Stimulated activated CD8-positive, alpha-beta memory T cell treated with anti-CD3 and anti-CD28 coated beads, Interleukin-4, amount 100 ng/mL, for 48 hours (primary cell): ENCODE measurements at places on chromosomes 2 and 18.

GRCh38 chr2:101037161-101037755 lies 35.2 kb downstream of the RPL31 start:
- no peak for DNase-seq

- DNase-seq = no peak
These were observed 80.6 kb downstream of the ARHGAP15 start for GRCh38 chr2:143209570-143210445.

DNA sequence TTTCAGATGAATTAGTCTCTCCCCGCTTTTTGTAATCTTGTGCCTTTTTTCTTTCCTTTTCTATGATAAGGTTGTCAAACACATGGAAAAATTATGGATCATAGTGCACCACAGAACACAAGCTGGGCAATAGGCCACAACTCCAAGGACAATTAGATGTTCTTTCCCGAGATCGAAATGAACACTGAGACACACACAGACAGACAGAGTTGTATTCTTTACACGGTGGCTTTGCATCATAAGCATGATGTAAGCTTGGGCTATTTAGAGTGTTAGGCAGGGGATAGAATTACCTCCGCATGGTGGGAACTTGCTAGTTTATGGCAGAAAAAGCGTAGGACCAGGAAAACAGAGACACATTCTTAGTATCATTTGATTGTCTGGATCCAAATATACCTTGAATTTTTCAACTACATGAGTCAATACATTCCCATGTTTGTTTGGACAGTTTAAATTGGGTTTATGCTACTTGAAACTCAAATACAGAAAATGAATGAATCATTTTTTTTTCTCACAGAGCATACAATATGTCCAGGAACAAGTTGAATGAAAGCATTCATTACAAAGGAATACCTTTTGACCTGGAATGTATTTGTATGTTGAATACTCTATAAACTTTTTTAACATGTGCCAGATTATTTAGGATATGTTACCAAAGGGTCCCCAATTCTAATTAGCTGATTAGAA lies 1611.5 kb upstream of the TMEFF2 start:
- no peak for DNase-seq

GRCh38 chr2:36193680-36194079 lies 161.9 kb upstream of the CRIM1 start:
- DNase-seq = no peak

- DNase-seq = no peak
These were observed 79.5 kb downstream of the INPP4A start for GRCh38 chr2:98524168-98524567.

GRCh38 chr2:75311993-75312392 lies 112.7 kb upstream of the TACR1 start:
- DNase-seq = no peak

GRCh38 chr2:68318914-68319397 lies 793 bp downstream of the CNRIP1 start:
- DNase-seq = no peak

DNA sequence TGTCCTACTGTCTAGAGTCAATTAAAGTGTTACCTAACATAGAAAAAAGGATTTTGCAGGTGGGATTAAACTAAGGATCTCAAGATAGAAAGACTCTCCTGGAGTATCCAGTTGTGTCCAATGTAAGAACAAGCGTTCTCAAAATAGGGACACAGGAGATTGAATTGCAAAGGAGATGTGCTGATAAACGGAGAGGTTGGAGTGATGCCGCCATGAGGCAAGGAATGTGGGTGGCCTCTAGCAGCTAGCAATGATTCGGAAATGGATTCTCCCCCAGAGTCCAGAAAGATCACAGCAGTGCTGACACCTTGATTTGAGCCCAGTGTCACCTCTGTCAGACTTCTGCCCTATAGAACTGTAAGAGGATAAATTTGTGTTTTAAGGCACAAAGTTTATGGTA lies 24.1 kb upstream of the IL1RN start:
- no peak for DNase-seq

- DNase-seq = no peak
These were observed 51.3 kb downstream of the DDX1 start for GRCh38 chr2:15642815-15643500.

DNA sequence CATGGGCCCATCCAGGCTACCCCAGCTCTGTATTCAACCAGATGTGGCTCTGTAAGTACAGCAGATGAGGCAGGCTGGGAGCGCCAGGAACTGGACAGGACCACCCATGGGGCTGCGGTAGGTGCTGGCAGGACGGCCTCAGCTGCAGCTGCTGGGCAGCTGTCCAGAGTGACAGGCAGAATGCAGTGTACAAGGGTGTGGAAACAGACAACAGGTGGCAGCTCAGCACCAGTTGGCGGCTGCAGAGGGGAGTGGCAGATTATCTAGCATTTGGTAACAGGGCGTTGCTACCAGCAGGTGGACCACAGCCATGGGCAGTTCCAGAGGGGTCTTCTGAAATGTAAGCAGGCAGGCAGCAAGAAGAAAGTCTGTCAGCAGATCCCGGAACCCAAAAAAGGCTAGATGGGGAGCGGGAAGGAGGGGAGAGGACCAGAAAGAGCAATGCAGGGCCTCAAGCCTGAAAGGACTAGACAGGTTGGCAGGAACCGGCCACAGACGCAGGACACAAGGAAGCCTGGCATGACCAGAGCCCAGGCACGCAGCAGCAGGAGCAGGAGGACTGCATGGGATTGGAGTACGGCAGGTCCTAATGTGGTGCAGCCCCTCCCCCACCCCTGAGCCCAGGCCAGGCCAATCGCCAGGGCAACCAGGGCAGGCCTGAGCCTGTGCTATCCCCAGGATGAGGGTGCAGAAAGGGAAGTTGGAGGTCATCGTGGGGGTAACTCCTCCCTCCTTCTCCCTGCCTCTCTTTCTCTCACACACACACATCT lies 24.7 kb downstream of the PKDCC start:
- DNase-seq = no peak

DNA sequence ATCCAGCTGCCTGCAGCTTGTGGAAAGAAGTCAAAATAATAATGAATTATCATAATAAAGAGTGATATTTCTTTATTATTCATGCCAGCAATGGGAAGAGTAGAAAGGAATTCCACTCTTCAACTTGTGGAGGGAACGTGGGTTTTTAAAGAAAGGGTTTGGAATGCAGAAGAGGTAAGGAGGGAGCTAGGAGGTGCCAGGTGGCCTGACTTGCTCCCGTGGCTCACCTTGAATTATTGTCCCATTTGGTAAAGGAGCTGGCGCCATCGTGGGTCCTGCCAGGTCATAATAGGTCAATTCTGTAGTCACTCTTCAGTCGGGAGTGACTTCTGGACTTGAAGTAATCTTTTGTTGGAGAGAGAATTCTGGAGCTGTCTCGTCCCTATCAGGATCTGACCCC lies 95.2 kb upstream of the BARD1 start:
- no peak for DNase-seq

GRCh38 chr18:74040459-74041332 lies 106.9 kb downstream of the FBXO15 start:
- peak; percentile 85 for DNase-seq

DNA sequence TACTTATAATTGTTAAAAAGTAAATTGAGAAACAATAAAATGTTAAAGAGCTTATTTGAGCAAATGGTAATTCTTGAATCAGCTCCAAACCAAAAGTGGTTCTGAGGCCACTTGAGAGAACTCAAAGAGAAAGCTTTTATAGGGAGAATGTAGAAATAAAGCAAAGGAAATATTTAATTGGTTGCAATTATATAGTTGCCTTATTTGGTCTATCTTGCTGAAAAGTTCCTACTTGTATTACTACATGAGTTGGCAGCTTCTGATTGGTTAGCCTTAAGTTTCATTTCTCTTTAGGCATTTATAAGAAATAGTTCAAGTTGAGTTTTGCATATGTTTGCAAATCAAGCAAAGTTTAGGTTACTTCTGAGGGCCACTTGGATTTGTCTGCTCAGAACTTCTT lies 38.1 kb downstream of the SCN2A start:
- DNase-seq = no peak

GRCh38 chr2:74077636-74078035 lies 70.1 kb downstream of the BOLA3 start:
- no peak for DNase-seq

GRCh38 chr2:226773291-226773690 lies 26.3 kb downstream of the IRS1 start:
- no peak for DNase-seq

- no peak for DNase-seq
These were observed 4.3 kb upstream of the SPATA3 start for GRCh38 chr2:230991598-230991997.

DNA sequence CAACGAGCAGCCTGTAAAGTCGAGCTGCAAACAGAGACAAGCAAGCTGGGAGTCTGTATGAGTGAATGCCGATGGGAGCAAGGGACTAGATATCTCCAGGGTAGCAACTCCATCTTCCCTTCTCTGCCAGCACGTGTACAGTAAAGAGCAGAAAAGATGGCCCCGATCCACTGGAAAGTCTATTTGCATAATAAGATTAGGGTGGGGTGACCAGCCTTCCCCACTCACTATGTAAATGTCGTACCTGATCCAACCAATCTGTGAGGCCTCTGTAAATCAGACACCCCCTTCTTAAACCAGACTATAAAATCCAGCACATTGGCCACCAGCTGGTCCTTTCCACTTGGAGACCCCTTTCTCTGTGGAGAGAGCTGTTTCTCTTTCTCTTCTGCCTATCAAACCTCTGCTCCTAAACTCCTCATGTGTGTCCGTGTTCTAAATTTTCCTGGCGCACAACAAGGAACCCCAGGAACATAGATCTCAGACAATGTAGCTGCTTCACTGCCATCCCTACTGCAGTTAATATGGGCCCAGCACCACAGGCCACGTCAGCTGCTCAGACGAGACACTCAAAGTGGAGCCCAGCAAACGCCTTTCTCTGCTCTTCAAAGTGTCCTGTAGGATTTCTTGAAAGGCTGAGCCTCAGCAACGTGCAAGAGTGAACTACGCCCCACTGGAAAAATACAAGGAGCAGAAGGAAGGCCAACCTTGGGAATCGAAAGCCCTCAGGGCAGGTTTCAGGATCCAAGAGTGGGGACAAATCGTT lies 26.1 kb downstream of the DIPK1C start:
- DNase-seq = no peak

- DNase-seq = no peak
These were observed 117.3 kb upstream of the STON1 start for GRCh38 chr2:48412443-48413250.

DNA sequence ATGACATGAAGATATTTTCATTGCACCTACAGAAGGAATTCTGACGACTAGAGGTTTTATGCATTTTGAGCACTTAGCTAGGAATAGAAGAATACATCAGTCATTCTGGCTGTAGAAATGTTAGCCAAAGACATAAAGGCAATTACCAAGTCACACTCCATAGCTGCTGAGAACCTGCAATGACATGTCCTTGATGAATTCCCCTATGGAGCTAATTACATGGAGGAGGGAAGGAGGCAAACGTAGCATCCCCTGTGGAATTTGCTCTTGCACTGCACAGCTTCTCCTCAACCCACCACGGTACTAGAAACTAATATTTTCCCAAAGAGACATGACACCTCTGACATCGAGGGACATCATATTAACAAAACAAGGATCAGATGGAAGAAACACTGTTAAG lies 174.0 kb upstream of the SESTD1 start:
- DNase-seq = no peak

DNA sequence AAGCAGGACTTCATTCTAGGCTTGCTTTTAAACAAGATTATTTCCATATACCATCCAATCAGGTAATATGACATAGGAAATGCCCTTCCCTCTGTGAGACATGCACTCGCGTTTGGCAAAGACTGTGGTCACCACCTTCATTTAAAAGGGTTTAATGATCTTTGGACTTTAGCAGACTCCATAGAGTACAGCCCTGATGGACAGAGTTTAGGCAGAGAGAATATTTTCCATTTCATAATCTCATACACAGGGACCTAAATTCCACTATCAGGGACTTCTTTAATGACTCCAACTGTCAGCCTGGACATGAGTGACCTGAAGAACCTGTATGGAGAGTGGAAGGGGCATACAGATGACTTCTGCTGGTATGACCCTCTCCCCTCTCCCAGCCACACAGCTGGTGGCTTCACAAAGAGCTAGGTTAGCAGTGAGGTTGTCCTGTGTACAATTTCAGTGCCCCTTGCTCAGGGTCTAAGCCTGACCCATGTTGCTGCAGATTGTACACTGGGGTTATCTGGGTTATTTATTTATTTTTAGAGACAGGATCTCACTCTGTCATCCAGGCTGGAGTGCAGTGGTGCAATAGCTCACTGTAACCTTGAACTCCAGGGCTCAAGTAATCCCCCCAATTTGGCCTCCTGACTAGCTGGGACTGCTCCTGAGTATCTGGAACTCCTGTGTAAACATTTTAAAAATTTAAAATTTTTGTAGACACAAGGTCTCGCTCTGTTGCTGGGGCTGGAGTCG lies 59.2 kb downstream of the PTPRM start:
- DNase-seq = no peak

DNA sequence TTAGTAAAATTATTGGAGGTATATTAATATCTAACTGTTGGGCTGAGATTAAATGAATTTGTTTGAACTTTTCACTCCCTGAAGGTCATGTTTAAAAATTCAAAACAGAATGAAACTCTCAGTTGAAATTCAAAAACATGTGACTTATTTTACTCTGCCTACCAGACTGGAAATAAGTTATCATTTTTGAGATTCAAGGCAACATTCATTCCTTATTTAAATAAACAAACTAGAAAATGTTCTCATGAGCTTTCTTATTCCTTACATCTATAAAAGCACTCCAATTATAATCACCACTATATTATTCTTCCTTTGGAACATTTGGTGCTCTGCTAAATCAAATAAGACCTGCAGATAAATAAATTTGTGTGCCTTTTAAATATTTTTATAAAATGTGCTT lies 217.8 kb downstream of the CDH2 start:
- no peak for DNase-seq

GRCh38 chr2:60405271-60405919 lies 148.1 kb downstream of the BCL11A start:
- DNase-seq = no peak

- no peak for DNase-seq
These were observed 819 bp upstream of the SERPINE2 start for GRCh38 chr2:224039770-224040440.

DNA sequence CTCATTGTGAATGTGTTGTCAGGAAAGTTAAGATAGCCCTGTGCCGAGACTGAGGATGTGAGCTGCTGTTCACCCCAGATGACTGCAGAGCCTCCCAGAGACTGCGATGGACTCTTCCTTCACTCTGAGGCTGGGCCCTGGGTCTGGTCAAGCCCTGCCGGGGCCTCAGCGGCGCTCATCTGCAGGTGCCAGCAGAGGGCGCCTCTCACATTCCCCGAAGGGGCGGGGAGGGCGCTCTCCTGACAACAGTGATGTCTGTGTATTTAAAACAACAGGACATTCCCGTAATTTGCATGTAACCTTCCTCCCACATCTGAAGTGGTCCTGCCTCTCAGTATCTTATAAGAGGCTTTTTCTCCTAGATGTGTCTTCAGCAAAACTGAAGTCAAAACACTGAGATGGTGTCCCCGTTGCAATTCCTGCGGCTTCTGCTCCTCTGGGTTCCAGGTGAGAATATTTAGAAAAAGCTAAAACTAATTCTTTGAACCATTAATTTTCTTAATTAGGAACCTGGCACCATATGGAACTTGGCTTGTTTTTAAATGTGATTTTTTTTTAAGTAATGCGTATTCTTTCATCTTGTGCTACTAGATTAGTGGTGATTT lies 1377.9 kb downstream of the RPIA start:
- peak; percentile 49 for DNase-seq
